ENCODE measurements at places on chromosomes 13 and 19.

DNA sequence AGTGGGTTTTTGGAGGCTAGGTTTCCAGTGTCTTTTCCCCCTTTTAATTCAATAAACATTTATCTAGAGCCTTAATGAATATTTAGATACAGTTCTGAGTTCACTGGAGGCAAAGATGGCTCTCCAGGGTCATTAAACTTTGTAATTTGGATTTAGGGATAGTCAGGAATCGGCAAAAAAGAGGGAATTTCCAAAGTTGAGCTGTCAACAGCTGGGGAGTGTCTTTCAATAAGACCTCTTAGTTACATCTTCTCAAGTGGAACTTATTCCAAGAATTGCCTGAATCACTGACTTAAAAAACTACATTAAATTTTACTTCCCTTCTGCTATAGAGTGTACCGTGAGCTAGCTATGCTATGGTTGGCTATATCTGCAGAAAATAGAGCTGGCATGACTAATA, 2.0 kb downstream of the LRCH1 start:
- DNase-seq, result no peak

DNA sequence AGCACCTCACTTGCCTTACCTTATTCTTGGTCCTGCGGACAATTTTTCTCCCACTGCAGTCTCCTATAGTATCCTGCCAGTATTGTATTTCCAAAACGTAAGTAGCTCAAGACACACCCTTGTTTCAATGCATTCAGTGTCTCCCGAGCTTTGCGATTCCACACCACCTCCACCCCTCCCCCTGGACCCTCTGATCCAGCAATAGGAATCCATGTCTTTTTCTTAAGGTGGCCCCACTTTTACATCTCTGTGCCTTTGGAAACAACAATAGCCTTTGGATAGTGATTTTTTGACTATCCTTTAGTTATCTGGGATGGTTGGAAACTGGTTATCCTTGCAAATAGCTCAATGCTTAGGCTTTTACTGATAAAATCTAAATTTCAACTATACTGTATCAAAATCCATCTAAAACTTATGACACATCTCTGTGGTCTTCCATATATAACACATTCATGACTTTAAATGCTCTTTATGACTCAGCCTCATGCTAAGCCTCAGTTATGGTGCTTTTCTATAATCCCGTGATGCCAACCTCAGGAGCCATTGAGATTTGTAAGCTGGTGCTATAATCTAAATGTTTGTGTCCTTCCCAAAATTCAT, 27.1 kb downstream of the FAM216B start:
- no peak for DNase-seq

DNA sequence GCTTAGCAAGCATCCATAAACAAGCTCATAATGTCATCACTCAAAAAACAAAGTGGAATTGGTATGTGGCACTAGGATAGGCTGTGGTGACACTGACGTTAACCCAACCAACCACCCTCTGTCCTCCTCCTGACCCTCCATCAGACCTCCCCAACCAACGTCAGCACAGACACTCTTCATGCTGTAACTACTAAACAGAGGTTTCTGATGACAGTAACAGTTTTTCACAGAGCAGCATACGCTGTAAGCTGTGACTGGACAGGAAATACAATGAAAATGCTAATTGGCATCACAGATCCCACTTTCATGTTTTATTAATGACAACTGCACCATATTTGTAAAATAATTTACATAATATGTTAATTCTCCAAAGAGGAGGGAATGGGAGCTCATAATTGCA, 238.0 kb downstream of the IRS2 start:
- DNase-seq, result no peak

DNA sequence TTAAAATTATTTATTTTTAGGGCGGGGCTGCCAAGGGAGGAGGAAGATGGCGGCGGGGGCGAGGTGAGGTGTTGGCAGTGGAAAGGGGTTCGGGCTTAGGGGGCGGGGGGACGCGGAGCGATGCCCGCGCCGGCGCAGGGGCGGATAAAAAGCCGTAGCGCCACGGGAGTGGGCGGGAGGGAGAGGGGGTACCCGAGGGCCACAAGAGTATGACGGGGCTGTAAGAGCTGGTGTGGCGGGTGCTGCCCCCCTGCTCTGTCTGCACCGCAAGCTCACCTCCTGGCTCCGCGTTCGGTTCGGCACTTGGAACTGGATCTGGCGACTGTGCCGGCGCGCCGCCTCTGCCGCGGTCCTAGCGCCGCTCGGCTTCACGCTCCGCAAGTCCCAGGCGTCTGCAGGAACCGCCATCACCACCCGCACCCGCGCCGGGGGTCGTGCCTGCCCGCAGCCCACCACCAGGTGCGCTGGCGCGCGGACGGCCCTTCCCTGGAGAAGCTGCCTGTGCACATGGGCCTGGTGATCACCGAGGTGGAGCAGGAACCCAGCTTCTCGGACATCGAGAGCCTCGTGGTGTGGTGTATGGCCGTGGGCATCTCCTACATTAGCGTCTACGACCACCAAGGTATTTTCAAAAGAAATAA, 265.2 kb upstream of the SGCG start:
- no peak for DNase-seq

Measured in stimulated activated CD4-positive, alpha-beta T cell treated with anti-CD3 and anti-CD28 coated beads, TNF-alpha, amount 100 ng/mL, for 48 hours (primary cell).